ENCODE measurements at places on chromosomes 6 and 20. TPM values are rescaled to one million over a fixed set of nuclear protein-coding genes. Genes with fewer than 3 reads are reported as not detected.

- H3K4me1 ChIP-seq = peaks cover 23% of the 10 kb centered on the region
- no peaks in the 10 kb centered on the region for H3K36me3 ChIP-seq
- H3K27me3 ChIP-seq = peaks cover 17% of the 10 kb centered on the region
- H3K4me3 ChIP-seq = no peak overlapping the region
- H3K27ac ChIP-seq = peak overlapping the region; percentile 76
These were observed 1.3 kb downstream of the SOBP start for GRCh38 chr6:107491138-107491609.

DNA sequence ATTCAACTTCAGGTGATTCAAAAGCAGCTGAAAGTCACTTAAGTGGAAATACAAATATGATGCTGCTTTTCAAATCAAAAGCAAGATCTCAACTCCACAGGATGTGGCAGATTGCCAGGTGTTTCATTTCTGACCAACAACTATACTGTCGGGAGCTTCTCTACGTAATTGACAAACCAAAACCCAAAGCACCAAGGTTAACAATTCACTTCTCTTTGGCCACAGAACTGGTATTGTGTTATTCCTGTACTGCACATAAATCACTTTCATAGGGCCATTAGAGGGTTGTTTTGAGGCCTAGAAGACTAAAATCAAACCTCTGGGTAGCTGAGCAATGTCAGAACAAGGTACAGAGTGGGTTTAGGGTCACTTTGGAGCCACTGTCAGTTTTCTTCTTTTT lies 169.7 kb downstream of the HAO1 start:
- peaks cover 1% of the 10 kb centered on the region for H3K27me3 ChIP-seq
- DNase-seq = no peak
- H3K27ac ChIP-seq = no peak overlapping the region

GRCh38 chr6:118788702-118789101 lies 105.2 kb upstream of the ASF1A start:
- H3K27me3 ChIP-seq = peaks cover 1% of the 10 kb centered on the region
- H3K27ac ChIP-seq = no peak overlapping the region
- no peak for DNase-seq
- H3K4me3 ChIP-seq = no peak overlapping the region
- peaks cover 35% of the 10 kb centered on the region for H3K4me1 ChIP-seq

DNA sequence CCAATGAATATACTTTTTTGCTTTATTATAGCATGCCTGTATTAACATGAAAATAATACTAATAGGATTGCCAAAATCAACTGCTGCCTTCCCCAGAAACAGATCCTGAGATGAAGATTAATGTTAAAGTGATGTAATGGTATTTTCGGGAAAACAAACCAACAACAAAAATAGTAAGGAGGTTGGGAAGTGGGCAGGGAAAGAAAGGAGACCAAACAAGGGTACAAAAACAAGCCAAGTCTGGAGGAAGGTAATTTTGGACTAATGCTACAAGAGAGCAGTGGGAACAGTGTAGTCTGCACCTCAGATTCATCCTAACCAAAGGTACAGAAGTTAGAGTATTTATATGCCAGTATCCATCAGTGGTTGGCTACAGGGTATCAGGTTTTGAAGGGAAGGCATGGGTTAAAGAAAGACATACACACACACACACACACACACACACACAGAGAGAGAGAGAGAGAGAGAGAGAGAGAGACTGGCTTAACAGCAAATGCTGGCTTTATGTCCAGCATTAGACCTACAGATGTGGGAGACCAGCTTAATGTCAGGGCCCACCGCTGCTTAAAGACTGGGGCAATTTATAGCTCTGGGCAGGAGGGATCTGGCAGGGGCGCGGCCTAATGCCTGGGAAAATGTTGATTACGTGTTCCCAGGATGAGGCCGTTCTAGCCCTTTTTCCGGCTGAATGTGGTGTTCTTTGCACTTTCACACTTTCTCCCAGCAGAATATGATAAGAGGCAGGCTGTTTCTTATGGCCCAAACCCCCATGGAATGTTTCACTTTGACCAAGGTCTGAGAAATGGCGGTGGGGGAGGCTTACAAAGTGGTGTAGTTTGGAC lies 3.8 kb upstream of the SLC17A1 start:
- H3K4me1 ChIP-seq = peaks cover 24% of the 10 kb centered on the region
- H3K27me3 ChIP-seq = no peaks in the 10 kb centered on the region
- no peak overlapping the region for H3K4me3 ChIP-seq
- no peaks in the 10 kb centered on the region for H3K36me3 ChIP-seq
- peak; percentile 15 for DNase-seq

The SRMS gene
- total RNA-seq = not detected

- DNase-seq = no peak
- no peak overlapping the region for H3K4me3 ChIP-seq
- H3K4me1 ChIP-seq = peaks cover 55% of the 10 kb centered on the region
- H3K36me3 ChIP-seq = no peaks in the 10 kb centered on the region
- H3K27ac ChIP-seq = peak overlapping the region; percentile 22
These were observed 39.6 kb upstream of the MLN start for GRCh38 chr6:33843131-33844121.

GRCh38 chr6:111952274-111952673 lies 79.0 kb upstream of the FYN start:
- H3K36me3 ChIP-seq = no peaks in the 10 kb centered on the region
- H3K4me3 ChIP-seq = peak overlapping the region; percentile 78
- H3K27me3 ChIP-seq = peaks cover 3% of the 10 kb centered on the region
- peaks cover 20% of the 10 kb centered on the region for H3K4me1 ChIP-seq

The FBXL4 gene
- 30.9 TPM for total RNA-seq

- no peaks in the 10 kb centered on the region for H3K36me3 ChIP-seq
- H3K27ac ChIP-seq = no peak overlapping the region
- DNase-seq = no peak
- peaks cover 4% of the 10 kb centered on the region for H3K27me3 ChIP-seq
These were observed 109.2 kb downstream of the ARID1B start for GRCh38 chr6:156886409-156886808.

- DNase-seq = peak; percentile 94
- peaks cover 20% of the 10 kb centered on the region for H3K27me3 ChIP-seq
- peaks cover 24% of the 10 kb centered on the region for H3K4me1 ChIP-seq
These were observed 44.9 kb upstream of the ID1 start for GRCh38 chr20:31560094-31560745.

GRCh38 chr6:163092876-163093275 lies 321.6 kb upstream of the QKI start:
- H3K27me3 ChIP-seq = peaks cover 2% of the 10 kb centered on the region
- no peaks in the 10 kb centered on the region for H3K36me3 ChIP-seq
- no peak for DNase-seq
- peaks cover 13% of the 10 kb centered on the region for H3K4me1 ChIP-seq

The SLC13A3 gene
- 5.8 TPM for total RNA-seq

GRCh38 chr20:37880726-37881591 lies 22.0 kb upstream of the VSTM2L start:
- H3K27me3 ChIP-seq = peaks cover 15% of the 10 kb centered on the region
- H3K4me1 ChIP-seq = peaks cover 42% of the 10 kb centered on the region
- peaks cover 4% of the 10 kb centered on the region for H3K36me3 ChIP-seq
- peak overlapping the region; percentile 13 for H3K4me3 ChIP-seq
- peak; percentile 95 for DNase-seq

DNA sequence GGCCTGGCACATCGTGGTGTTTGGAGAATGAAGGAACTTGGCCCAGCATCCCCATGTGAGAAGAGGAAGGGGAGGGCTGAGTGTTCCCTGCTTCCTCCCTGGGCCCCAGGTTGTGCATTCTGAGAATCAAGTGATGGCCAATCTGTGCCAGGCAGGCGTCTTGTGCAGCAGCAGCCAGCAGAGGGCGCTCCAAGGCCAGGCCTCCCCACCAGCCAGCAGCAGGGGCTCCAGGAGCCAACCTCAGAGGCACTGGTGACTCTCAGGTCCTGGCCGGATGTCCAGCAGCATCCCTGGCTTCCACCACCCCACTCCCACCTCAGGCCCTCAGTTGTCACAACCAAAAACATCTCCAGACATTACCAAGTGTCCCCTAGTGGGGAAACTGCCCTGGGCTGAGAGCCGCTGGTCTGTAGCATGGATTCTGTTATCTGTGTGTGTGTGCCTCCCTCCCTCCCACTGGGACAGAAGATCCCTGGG lies 192.0 kb downstream of the PREX1 start:
- H3K4me3 ChIP-seq = no peak overlapping the region
- H3K27me3 ChIP-seq = peaks cover 26% of the 10 kb centered on the region
- peak overlapping the region; percentile 31 for H3K27ac ChIP-seq
- peak; percentile 87 for DNase-seq
- peaks cover 11% of the 10 kb centered on the region for H3K36me3 ChIP-seq
- peaks cover 29% of the 10 kb centered on the region for H3K4me1 ChIP-seq

DNA sequence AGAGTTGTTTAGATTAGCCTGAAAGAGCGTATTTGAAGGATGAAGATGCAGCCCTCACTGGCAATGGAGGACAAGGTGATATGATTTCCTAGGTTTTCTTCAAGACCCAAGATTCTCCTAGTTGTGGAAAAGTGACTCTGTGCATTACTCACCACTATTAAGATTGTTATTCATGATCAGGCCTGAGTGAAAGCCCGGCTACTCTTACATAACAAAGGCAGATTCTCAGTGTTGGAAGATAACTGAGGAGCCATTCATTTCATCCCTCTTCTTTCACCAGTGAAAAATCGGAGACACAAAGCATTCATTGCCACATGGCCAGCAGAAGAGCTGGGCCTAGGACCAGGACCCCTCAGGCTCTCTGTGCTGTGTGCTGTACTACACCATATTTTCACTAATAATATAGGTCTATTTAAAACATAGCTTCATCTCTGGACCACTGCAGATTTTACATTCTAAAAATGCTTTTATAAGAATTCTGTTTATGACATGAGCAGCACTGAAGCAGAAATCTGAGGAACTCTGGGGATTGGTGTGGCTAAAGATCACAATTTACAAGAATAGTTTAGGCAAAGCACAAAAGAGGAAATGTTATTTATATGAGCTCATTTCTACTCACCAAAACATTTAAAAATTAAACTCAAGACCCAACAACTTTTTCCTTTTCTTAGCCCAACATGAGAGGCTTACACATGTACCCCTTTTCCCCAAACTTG lies 181.9 kb upstream of the CCN2 start:
- no peak overlapping the region for H3K4me3 ChIP-seq
- no peak overlapping the region for H3K27ac ChIP-seq
- peaks cover 5% of the 10 kb centered on the region for H3K27me3 ChIP-seq
- DNase-seq = no peak
- peaks cover 22% of the 10 kb centered on the region for H3K4me1 ChIP-seq

- H3K27ac ChIP-seq = no peak overlapping the region
- peaks cover 13% of the 10 kb centered on the region for H3K36me3 ChIP-seq
- H3K27me3 ChIP-seq = peaks cover 2% of the 10 kb centered on the region
- no peak overlapping the region for H3K4me3 ChIP-seq
- no peak for DNase-seq
These were observed 28.3 kb downstream of the DUSP22 start for GRCh38 chr6:320351-321157.

DNA sequence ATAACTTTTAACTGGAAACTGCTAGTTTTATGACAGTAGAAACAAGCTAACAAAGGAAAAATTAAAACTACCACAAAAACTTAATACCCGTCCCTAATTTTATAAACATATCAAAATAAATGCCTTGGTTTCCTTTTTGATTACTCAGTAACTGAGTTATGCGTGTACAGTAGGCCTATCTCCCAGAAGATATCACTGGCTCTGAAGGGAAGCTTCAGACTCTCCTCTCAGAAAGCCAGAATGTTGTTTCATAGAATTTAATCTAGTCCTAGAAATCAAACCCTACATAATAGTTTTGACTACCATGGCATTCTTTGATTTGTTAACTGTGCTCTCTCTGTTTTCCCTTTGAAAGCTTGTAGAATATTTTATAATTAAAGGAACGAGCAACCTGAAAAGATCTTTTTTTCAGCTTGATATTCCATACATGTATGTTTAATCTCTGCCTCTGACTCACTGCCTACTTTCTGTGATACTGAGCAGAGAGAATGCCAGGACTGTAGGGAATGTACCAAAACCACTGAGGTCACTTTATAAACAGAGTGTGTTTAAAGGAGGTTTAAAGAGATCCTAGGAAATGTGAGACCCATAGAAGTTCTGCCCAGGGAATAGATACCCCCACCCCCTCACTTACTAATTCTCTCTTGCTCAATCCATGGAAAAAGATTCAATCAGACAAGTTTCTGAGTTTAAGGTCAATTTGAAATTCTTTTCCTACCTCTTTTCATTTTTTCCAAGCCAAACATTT lies 311.5 kb downstream of the HDGFL1 start:
- H3K4me3 ChIP-seq = no peak overlapping the region
- no peaks in the 10 kb centered on the region for H3K27me3 ChIP-seq
- H3K36me3 ChIP-seq = no peaks in the 10 kb centered on the region
- no peak for DNase-seq

DNA sequence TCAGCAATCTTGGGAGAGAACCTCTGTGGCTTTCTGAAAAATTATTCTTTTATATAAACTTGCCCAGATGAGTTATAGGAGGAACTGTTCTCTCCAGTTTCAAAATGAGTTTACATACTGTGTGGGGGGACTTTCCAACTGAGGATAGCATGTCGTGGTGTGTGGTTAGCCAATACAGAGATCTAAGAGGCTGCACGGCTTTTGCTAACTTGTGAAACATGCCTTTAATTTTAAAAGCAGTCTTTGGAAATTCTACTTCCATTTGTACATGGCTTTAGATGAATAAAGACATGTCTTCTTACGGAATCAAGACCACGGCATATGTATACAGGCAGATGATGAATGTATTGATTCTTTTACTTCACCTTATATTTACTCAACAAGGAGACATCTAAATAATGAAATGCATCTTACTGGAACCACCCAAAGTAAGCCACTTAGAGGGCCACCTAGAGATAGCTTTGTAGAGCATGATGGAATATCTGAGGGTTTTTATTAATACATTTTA lies 39.8 kb downstream of the HIVEP1 start:
- H3K4me3 ChIP-seq = no peak overlapping the region
- H3K27me3 ChIP-seq = peaks cover 3% of the 10 kb centered on the region
- H3K4me1 ChIP-seq = no peaks in the 10 kb centered on the region
- no peak for DNase-seq
- H3K36me3 ChIP-seq = no peaks in the 10 kb centered on the region
- no peak overlapping the region for H3K27ac ChIP-seq

The GTSF1L gene
- total RNA-seq = not detected

DNA sequence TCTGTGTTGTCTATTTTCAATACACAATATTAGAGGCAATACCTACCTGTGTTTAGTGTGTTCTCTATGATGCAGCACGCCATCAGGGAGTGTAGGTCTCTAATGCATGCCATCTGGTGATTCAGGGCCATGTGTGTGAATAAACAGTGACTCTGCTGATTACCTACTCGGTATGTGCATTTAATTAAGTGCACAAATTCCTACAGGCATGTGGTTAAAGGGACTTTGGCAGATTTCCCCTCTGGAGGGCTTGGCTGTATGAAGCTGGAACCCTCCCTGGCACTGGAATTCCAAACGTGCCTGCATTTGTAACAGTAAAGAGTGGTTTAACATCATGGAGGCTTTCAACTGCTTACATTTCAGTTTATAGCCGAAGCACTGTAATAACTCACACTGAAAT lies 401.5 kb upstream of the SASH1 start:
- H3K27me3 ChIP-seq = peaks cover 4% of the 10 kb centered on the region
- H3K4me1 ChIP-seq = no peaks in the 10 kb centered on the region
- peaks cover 13% of the 10 kb centered on the region for H3K36me3 ChIP-seq
- no peak overlapping the region for H3K27ac ChIP-seq
- no peak overlapping the region for H3K4me3 ChIP-seq

DNA sequence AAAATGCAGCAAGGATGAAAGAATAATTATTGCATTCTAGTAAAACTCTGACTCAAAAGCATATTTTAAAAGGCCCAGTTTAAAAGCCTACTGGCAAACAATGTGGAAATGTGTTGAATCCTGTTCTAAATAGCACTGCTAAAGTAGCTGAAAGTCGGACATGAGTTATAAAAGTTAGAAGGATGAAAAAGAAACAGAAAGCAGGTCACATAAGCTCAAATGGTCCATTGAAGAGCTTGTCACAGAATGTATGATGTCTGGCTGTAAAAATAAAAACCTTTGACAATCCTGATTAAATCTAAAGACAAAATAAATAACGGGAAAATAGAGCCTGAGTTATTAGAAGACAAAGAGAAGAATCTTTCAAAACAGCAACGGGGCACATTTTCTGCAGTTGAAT lies 218.6 kb upstream of the UFL1 start:
- no peaks in the 10 kb centered on the region for H3K36me3 ChIP-seq
- no peaks in the 10 kb centered on the region for H3K27me3 ChIP-seq
- peaks cover 3% of the 10 kb centered on the region for H3K4me1 ChIP-seq
- no peak overlapping the region for H3K27ac ChIP-seq
